Fibroblast of skin of right biceps (primary cell): ENCODE measurements at places on chromosomes 13 and 19.

DNA sequence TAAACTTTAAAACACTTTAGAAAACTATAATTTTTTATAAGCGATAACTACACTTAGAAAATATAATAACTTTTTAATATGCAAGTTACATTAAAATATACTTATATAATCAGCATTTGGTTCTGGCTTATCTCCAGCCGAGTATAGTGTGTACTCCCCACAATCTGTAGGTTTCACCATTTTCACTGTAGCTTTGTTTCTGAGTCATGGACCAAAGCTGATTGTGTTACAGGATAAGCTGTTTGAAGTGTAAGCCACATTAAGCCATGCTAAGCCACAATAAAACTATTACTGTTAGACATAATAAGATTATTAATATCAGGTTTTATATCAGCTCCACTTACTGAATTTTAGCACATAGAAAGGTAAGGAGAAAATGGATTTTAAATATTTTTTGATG, 43.8 kb downstream of the CCDC122 start:
- DNase-seq: peak; percentile 63

DNA sequence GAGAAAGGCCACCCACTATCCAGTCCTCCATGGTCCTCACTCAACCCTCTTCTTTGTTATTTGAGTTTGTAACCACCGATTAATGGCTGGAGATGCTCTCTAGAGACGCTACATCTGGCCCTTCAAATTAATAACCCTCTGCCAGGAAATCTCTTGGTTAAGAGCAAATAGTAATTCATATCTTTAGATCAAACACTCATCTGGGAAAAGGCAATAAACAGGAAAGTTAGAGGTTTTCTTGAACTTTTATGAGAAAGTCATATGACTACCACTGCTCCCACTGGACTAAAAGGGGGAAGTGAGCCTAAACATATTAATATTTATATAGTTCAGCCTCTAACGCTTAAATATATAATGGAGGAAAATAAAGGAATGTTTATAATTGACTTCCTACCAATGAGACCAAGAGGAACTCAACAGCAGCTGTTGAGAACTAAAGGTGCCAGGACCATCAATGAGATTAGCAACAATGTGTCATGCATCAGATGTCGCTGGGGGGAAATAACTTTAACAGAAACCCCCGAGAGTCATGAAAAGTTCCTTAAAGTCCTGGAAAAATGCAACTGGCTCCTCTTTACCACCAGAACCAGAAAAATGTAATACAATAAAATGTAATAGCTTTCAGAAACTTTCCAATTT, 2.7 kb downstream of the TBC1D4 start:
- DNase-seq: no peak

GRCh38 chr13:25171517-25172302, at the start of gene AMER2:
Gene AMER2 (minus strand): TSS chr13:25172288. CDS start chr13:25171619, 669 bp downstream.
- peak; percentile 10 for DNase-seq

- DNase-seq: peak; percentile 89
Measured at GRCh38 chr13:78147905-78148304, 229.3 kb upstream of the EDNRB start.

DNA sequence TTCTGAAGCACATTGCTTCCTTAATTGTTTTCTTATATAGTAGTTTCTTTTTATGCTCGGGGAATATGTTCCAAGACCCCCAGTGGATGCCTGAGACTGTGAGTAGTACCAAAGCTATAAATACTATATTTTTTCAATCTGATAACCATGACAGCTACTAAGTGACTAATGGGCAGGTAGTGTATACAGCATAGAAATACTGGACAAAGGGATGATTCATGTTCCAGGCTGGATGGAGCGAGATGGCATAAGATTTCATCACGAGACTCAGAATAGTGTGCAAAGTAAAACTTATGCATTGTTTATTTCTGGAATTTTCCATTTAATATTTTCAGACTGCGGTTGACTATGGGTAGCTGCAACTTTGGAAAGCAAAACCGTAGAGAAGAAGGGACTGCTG, 47.9 kb upstream of the OLFM4 start:
- no peak for DNase-seq

- no peak for DNase-seq
Measured at GRCh38 chr19:14168259-14168972, 32.0 kb upstream of the ASF1B start.

DNA sequence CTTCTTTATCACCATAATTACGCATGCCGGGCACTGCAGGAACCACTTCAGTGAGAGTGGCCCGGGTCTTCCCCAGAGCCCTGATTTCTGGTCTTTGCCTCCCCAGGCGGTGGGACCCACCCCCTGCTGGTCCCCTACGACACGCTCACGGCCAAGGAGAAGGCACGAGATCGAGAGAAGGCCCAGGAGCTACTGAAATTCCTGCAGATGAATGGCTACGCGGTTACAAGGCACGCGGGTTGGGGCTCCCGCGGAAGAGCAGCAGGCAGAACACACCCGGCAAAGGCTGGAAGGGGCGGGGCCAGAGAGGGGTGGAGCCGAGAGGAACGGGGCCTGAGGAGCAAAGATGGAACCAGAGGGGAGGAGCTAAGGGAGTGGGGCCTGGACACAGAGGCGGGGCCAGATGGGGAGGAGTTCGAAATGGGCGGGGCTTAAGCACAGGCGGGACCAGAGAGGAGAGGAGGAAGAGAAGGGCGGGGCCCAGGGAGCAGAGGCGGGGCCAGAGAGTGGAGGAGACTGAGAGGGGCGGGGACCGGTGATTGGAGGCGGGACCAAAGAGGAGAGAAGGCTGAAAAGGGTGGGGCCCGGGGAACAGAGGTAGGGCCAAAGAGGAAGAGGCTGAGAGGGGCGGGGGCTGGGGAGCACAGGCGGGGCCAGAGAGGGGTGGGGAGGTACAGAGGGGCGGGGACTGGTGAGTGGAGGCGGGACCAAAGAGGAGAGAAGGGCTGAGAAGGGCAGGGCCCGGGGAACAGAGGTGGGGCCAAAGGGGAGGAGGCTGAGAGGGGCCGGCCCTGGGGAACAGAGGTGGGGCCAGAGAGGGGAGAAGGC, 73.4 kb downstream of the RYR1 start:
- DNase-seq: peak; percentile 67

DNA sequence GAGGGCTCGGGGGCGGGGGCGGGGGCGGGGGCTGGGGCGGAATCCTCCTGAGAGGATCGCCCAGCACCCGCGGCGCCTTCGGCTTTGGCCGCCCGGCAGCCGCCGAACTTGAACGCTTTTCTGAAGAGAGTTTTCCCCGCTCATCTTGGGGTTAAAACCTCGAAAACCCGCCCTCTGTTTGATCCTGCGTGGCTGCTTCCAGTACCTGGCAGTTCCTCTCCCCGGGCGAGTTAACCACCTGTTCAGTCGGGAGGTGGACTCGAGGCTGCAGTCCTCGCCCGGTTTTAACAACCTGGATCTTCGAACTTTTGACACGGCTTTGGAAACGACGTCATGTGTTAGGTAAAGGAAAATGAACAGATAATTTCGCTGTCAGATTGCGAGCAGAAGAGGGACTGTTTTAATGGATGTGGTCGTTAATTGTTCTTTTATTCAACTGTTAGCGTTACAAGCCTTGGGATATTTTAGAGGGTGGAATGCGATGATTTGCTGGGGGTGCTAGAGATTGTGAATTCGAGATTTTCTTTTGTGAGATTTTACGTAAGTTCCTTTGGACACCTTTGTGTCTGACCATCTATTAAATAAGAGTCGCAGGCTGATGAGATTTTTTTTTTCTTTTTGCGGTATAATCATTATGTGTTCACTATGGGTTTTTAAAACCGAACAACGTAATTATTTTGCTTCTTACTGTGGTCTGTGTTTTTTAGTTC, 1.0 kb downstream of the FNDC3A start:
- no peak for DNase-seq

DNA sequence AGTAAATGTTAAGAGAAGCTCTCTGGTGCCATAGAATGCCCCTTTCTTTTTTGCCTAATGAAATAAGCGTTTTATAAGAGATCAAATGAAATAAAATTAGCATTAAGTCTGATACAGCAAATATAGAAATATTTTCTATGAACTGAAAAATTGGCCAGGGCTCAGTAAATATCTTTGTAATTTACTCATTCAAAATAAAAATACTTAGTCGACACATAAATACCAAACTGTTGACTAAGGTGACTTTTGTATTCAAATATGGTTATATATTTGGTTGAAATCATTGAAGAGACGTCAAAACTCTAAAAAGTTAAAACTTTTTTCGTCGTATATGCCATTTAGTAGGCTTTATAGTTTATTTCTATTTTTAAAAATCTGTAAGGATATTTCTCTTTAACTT, 25.6 kb downstream of the IPO5 start:
- DNase-seq: peak; percentile 53

DNA sequence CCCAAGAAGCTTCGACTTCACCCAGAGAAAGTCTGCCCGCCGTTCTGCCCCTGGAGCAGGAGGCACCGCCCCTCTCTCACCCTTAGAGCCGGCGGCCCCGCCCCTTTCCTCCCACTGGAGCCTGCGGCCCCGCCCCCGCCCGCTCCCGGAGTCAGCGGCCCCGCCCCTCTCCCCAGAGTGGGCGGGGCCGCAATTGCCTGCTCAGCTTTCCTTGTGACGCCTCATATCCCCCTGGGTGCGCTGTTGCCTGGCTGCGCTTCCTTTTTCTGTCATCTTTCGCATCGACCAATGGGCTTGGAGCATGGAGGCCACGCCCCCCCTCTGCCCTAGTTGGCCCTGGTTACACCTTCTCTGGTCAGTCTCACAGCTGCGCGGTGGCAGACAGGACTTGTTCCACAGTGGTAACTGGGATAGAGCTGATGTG, 38.2 kb upstream of the ZNF492 start:
- DNase-seq: no peak
